Posterior vena cava (tissue), 2 donors: ENCODE measurements at places on chromosomes 1 and 21.

DNA sequence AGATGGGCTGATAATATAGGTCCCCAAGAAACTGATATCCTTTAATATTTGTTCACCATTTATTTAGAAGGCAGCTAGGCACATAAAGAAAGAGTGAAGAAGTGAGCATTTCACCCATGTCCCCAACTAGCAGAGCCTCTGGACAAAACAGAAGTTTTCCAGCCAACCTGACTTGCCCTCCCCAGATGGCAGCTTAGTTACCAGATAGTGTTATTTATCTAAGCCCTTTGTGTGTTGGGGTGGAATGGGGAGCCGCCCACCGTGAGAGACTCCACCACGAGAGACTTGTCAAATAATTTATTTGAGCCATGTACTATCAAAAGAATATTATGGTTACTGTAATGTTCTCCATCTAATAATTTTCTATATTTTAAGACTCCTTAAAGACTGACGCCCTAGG lies 54.9 kb upstream of the C1orf198 start:
- no peak for DNase-seq

DNA sequence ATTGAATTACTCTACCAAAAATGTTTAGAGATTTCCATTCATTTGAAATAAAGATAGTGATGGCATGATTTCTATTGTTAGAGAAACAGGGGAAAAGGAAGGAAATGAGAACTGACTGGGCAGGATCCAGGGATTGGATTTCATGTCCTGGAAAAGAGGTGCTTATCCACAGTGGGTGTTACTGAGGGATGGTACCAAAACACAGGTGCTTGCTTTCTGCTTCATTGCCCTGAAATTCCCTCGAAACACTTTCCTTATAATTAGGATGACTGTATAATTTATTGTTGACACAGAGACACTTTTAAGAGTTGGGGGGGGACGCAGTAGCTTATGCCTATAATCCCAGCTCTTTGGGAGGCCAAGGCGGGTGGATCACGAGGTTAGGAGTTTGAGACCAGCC lies 185.0 kb upstream of the KCNK2 start:
- no peak for DNase-seq

GRCh38 chr1:218677026-218677425 lies 331.9 kb downstream of the TGFB2 start:
- DNase-seq = no peak

DNA sequence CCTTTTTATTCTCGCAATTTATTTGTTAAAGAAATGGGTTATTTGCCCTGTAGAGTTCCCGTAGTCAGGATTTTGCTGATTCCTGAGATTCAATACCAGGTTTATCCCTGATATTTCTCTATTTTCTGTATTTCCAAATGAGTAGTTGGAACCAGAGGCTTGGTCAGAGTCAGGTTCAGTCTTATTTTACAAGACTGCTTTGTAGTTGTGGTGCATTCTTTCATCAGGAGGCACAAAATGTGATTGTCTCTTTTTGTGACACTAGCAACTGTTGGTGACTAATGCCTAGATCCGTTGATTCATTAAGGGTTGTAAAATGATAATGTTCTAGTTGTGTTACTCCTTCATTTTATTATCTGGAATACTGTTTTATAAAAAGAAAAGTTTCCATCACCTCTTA lies 95.5 kb upstream of the TPTE start:
- DNase-seq = no peak

- no peak for DNase-seq
Observed at GRCh38 chr1:91683598-91683951, 182.9 kb downstream of the CDC7 start.

DNA sequence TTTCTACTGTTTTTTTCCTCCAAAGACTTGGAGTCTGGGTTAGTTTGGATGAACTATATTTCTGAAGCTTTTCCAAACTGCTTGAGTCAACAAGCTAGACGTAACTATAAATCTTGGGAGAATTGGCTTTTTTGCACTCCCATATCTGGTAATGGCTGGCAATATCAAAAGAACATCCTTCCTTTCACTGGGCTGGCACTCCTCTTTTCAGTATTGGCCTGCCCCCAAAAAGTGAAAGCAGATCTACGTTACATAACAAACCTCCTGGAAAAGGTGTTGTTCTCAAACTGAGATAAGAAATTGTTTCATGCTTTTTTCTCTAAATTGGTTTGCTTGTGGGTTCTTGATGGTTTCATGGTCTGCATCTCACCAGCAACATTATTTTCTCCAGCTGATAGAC lies 499.3 kb downstream of the NEGR1 start:
- no peak for DNase-seq

GRCh38 chr1:116855773-116856201 lies 53.9 kb upstream of the PTGFRN start:
- DNase-seq = no peak

- no peak for DNase-seq
Observed at GRCh38 chr1:26548841-26549240, 19.3 kb downstream of the RPS6KA1 start.

DNA sequence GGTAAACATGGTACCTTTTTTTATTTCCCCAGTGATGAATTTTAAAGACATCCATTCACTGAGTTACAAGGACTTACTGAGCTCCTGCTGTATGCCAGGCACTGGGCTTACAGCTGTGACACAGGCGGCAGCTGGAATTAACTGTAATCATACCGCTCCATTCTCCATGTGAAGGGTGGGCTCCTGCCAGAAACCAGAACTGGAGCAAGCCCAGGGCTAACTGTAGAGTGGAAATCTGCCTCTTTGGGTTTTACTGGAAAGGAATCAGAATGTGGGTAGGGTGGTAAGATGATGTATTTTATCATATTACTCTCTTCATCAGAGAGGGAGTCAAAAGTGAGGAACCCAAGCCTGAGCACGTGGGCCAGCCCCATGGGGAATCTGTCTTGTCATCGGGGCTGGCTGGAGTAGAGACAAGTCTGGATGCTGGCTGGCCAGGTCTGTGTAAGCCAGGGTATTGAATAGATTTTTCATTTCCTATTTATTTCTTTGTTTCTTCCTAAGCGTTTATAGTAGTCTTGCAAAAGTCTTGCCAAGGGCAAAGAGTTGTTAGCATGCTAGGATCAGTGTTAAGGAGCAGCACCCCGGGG lies 21.5 kb downstream of the FGGY start:
- DNase-seq = no peak

GRCh38 chr21:42352441-42353095 lies 1.8 kb upstream of the TFF2 start:
- peak; percentile 68 for DNase-seq

DNA sequence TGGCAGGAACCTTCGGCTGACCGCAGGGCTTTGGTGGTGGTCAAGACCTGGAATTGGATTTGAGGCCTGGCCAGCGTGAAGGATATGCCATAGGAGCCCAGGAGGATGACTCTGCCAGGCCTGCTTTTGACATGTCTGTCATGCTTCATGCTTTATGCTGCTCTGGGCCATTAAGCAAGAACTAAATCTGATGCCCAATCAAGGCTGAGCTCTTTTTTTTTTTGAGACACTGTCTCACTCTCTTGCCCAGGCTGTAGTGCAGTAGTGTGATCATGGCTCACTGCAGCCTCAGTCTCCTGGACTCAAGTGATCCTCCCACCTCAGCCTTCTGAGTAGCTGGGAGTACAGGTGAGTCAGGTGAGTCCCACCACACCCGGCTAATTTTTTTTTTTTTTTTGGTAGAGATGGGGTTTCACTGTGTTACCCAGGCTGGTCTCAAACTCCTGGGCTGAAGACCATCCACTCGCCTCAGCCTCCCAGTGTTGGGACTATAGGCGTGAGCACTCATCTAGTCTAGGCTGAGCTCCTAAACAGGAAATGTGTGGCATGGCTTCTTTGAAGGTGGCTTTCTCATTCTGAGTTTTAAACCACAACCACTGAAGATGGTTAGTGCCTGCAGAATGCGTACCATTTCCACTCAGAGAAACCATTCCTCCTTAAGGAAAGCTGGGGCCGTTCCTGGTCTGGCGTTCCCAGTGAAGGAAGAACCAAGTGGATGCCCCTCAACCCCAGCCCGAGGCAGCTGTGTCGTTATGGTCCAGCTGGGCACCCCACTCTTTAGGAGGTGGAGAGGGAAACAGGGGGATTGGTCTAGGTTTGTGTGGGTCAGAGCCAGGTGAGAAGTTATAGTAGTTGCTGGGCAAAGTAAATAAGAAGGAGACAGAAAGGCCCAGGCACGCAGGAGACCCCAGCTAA lies 34.2 kb upstream of the ATP5PO start:
- DNase-seq = no peak

GRCh38 chr1:154170547-154171222 lies 15.8 kb upstream of the NUP210L start:
- no peak for DNase-seq

DNA sequence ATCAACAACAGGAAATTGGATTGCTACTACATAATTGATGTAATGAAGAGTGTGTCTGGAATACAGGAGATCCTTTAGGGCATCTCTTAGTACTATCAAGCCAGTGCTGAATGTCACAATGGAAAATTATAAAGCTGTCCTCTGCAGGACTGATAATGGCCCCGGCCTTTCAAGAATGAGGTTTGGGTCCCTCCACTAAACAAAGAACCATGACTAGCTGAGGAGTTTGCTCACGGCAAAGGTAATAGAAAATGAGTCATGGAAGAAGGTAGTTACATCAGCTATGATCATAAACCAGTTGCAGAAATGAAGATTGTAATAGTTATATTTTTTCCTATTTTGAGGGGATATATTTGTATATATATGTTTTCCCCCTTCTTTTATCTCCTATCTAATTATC lies 145.8 kb downstream of the KCNJ6 start:
- no peak for DNase-seq

GRCh38 chr1:66207484-66207883 lies 326.5 kb upstream of the SGIP1 start:
- DNase-seq = no peak

DNA sequence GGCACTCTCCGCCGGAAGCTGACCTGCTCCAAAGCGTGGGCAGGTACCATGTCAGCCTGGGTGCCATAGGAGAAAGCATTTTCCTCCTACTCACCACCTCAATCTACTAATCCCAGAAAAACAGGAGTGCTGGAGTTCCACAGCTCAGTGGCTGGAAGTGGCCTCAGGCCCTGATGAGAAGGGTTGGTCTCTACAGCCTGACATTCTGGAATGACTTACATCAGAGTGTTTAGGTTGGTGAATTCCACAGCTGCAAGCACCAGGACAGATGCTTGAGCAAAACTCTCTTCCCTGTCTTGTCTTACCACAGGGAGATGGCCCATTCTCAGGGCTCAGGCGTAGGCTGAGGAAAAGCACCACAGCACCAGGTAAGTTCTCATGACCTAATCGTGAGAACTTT lies 5.5 kb downstream of the SEC16B start:
- DNase-seq = no peak
